ENCODE measurements at places on chromosomes 6 and 20.
A peak's percentile ranks its signal among the peaks of the same experiment; 100 is the strongest.

GRCh38 chr6:33925936-33926335 is 122.1 kb upstream of the MLN start:
- no peak for DNase-seq

DNA sequence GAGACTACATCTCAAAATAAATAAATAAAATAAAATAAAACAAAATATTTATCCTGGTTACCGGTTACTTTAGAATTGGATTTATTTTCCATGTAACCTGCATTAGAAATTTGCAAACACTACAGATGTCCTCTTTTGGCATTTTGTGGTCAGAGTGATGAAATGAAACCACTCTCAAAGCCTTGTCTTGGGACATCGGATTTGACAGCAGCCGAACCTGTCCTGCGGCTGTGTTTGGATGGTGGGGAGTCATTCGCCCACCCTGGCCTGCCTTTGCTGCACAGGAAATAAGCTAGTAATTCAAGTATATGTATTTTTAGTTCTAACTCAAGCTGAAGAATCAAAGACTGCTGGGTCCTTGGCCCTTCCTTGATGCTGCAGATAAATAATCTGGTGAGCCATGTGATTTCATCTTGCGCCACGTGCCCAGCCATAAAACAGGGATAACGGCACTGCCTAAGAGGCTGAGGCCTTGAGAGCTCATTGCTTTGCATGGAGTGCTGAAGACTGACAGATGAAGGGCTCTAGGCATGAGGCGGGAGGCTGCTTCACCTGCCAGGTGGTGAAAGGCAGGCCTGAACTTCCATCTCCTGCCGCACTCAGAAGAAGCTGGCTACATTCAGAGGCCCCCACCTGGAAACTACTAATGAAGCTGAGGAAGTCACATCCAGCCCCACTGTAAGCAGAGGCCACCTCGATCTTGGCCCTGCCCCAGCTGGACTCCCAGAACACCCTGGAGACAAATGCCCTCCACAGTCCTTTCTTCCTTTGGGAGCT is 76.9 kb downstream of the NOL4L start:
- no peak for DNase-seq

DNA sequence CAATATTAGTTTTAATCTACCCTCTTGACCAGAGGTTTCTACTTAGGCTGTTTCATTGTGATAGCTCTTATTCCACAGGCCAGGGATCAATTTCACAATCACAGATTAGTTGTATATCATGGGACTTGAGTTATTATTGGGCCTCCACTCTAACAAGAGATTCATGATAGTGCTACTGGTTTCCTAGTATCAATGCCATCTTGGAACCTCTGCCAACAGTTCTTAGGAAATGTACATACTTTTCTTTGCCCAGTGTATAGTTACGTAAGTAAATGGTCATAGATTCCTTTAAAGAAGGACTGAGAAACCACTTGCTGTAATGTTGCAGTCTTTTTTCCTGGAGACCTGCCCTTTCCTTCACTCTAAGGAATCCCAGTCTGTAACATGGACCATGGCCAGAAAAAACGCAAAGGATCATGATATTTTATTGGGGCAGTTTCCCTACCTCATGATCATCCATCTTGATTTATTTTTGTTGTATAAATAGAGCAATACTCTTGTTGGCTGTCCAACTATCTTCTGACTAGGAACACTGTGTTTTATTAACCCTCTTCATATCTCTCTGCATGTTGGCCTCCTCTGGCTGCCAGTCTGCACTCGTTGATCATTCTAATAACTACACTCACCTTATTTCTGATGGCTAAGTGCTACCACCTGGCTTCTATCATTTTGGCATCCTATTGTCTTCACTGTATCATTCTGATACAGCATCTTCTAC is 38.0 kb upstream of the VGLL2 start:
- DNase-seq = no peak

GRCh38 chr6:68194846-68195478 is 440.1 kb upstream of the ADGRB3 start:
- no peak for DNase-seq

DNA sequence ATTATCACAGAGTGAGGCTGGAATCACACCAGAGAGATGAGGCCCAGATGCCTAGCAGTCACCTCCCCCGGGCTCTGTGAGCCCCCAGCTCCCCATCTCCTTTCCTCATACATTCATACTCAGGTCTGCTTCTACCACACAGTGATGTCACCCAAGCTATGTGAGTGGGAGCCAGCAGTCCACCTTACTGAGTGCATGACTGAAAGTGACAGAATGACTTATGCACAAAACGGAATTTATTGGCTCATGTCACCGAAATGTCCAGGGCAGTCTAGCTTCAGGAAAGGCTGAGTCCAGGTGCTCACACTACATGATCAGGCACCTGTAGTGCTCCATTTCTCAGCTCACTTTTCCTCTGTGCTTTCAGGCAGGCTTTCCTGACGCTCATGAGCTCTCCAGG is 36.7 kb upstream of the CCN6 start:
- DNase-seq = no peak

- no peak for DNase-seq
Observed at GRCh38 chr6:69820018-69820417, 23.2 kb upstream of the LMBRD1 start.

DNA sequence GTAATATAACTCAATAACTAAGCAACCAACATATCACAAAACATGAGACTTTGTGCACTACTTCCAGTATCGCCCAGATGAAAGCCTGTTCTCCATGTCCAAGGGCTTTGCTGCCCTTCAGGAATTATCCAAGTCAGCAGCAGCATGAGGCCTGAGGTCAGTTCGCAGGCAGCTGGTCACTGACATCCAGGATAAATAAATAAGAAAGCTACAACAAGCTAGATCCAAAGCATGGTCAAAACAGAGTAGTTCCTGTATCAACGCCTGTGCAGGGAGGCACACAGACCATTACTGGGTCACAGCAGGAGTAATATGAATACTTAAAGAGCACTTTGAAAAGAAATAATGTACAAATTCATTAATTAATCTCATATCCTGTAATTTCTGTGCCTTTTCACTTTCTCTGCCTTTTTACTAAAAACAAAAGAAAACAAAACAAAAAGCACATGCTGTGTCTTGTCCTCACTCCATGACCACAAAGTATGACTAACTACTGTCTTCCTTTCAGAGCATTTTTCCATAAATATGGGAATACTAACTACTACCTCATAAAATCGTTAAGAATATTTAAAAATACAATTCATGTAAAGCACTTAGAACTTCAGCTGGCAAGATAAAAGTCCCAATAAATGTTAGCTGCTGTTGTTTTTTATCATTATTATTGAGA is 374.9 kb upstream of the IRAK1BP1 start:
- no peak for DNase-seq

DNA sequence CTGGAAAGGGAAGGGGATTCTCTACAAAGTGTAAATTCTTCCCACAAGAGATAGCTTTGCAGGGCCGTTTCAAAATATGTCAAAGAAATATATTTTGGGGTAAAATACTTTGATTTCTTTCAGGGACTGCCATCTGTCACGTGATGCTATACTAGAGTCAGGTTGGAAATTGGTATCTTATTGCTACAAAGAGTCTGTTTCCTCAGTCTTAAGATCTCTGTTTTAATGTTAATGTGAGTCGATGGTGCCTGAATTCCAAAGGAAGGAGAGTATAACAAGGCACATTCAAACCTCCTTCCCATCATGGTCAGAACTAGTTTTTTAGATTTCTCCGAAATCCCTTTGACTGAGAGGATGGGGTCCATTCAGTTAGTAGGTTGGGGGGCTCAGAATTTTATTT is 36.3 kb upstream of the PDE7B start:
- no peak for DNase-seq

GRCh38 chr6:37913210-37913609 is 93.7 kb downstream of the ZFAND3 start:
- DNase-seq = peak; percentile 44

DNA sequence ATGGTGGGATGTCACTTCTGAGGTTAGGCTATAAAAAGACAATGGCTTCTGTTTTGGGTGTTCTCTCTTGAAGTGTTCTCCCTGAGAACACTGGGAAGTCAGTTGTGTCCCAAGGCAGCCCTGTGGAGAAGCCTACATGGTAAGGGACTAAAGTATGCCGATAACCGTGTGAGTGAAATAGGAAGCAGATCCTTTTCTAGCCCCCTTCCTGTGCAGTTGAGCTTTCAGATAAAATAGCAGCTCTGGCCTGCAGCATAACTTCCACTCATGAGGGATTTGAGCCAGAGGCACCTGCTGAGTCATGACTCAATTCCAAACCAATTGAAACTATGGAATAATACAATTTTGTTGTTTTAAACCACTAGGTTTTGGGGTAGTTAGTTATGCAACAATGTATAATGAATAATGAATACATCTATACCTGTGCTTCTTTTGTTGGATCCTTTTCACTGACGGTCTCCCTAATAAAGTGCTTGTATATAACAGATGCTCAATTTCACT is 241.6 kb downstream of the TFAP2B start:
- no peak for DNase-seq

DNA sequence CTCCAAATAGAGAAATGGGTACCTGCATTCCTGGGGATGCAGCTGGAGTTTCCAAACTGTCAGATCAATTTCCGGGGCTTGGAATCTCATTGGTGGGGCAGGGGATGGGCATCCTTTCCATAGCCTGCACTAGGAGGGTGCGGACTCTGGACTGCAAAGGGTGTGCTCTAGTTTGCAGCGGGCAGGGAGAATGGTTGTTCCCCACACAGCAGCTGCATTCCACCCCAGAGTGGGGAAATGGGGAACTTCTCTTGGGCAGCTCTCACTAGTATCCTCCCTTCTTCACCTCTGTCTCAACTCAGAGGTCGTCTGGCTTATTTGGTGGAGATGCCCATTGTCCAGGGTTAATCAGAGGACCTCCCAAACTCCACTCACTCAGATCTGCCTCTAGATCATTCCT is 34.5 kb upstream of the CDKN1A start:
- DNase-seq = no peak

GRCh38 chr6:148164645-148165044 is 178.0 kb upstream of the SASH1 start:
- DNase-seq = no peak

GRCh38 chr6:70369332-70369950 is 43.9 kb upstream of the FAM135A start:
- DNase-seq = peak; percentile 73

GRCh38 chr6:165880686-165881085 is 217.6 kb upstream of the PDE10A start:
- DNase-seq = no peak

GRCh38 chr6:58113960-58114359 is 796.5 kb downstream of the PRIM2 start:
- DNase-seq = no peak
